ENCODE measurements at places on chromosomes 1 and 21. TPM values are rescaled to one million over a fixed set of nuclear protein-coding genes. Genes with fewer than 3 reads are reported as not detected.

RAB29 gene
- 3.6 TPM for total RNA-seq

CELA2B gene
- not detected for total RNA-seq

S100A3 gene
- 2.6 TPM for total RNA-seq

CD164L2 gene
- total RNA-seq: not detected

MAP1LC3C gene
- not detected for total RNA-seq

ESPN gene
- total RNA-seq: 5.2 TPM

COL6A2 gene
- not detected for total RNA-seq

SLC16A4 gene
- total RNA-seq: 5.6 TPM

LORICRIN gene
- total RNA-seq: not detected

CD53 gene
- not detected for total RNA-seq

SELL gene
- 2.0 TPM for total RNA-seq

- no peak for DNase-seq
Observed at GRCh38 chr1:27955076-27955475, 4.7 kb upstream of the XKR8 start.

DNA sequence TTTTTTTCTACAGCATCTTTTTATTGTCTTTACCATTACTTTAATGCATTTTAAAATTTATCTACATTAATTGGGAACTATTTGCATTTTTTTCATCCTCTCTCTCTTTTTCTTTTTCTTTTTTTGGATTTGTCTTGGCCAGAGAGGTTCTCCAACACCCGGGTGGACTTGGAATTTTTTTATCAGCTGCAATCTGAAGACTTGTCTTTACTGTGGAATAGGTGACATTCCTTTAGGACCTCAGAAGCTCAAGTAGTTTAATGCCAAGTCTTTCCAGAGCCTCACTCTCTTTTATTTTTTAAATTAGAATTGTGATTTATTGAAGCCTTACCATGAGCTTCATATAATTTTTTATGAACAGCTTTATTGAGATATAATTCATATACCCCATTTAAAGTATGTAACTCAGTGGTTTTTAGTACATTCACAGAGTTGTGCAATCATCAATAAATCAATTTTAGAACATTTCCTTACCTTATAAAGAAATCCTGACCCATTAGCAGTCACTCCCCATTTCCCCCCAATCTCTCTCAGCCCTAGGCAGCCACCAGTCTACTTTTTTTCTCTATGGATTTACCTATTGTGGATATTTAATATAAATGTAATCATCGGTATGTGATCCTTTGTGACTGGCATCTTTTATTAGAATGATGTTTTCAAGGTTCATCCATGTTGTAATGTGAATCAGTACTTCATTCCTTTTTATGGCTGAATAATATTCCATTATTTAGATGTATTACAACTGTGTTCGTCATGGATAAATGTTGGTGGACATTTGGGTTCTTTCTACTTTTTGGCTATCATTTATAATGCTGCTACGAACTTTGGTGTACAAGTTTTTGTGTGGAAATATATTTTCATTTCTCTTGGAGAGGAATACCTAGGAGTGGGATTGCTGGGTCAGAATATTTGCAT lies 6.2 kb downstream of the TUFT1 start:
- DNase-seq: no peak

GRCh38 chr1:240413732-240414131 lies 198.2 kb downstream of the GREM2 start:
- DNase-seq: no peak

DNA sequence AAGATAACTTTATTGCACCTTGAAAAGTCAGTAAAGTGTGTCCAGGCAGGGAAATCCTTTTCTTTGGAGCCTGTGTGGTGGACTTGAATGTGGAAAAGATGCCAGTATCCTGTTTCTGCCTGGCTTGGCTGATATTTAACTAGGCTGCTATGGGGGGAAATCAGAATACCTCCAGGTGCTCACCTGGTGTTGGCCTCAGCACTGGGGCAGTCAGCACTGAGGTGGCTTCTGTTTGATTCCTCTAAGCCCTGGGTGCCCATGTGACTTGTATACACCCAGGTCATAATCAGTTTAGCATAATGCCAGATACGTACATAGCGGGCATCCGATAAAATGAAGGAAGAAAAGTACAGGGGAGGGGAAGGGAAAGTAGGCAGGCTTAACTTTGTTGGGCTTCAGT lies 7.2 kb downstream of the PHGDH start:
- no peak for DNase-seq

DNA sequence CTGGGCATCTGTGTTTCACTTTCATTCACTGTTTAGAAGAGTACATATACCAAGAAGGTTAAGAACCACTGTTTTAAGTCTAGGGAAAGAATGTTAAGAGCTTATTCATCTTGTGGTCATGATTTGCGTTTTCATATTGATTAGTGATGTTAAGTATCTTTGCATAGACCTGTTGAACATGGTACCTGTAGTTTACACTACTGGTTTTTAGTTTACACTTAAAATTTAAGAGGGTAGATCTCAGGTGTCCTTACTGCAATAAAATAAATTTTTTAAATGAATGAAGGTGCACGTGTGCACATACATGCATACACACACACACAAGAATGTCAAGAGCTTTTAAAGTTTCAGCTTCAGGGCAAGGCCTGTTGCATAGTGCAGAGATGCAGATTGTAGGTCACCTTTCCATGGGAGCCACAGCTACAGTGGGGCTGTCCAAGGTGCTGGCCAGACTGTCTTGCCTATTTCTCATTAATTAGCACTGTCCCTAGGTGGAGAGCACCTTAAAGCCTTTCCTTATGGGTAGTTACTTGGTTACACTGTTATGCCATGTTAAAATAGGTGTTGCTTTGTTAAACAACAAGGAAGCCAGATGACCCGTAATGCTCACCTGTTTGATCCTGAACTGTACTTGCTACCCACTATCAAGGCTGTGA lies 543.0 kb upstream of the DAB1 start:
- peak; percentile 24 for DNase-seq

DNA sequence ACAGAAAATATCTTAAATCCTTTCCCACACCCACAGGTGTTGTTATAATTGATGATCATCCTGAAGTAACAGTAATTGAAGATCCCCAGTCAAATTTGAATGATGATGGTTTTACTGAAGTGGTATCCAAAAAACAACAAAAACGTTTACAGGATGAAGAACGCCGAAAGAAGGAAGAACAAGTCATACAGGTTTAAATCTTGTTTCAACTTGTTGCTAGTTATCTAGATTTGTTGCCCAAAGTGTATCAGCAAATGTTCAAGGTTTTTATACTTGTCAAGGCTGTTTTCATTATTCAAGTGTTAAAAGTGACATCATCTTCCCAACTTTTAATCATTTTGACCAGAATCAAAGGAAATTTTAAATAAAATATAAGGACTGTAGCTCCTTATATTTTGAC lies 64.7 kb downstream of the PRRC2C start:
- DNase-seq: no peak

DNA sequence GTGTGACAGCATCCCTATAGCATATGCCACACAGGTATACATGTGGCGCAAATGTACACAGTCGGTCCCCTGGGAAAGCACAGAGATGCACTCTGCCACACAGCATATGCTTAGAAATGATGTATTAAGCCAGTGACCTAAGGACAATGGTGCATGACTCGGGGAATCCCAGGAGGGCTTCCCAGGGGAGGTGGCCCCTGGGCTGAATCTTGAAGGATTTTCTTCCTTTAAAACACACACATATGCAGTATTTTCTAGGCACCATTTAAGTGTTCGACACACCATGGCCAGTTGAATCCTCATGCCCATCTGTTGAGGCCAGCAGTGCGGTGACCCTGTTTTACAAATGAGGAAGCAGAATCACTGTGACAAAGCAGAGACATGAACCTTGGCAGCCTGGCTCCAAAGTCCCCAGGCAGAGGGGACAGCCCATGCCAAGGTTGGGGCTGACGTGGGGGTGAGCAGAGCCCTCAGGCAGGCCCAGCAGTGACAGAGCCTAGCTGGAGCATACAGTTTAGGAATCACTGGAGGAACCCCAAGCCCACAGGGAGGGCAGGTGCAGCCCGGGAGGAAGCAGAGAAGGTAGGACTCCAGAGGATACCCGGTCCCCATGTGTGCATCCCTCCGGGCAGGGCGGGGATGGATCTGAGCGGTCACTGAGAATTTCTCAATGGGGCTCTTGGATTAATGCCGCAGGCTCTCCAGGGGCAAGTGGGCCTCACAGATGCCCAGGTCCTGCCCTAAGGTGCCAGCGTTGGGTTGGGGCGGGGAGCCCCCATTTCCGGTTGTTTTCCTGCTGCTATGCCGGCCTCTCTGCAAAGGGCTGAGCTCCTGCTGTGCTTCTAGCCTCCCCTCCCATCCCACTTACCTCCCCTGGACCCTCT lies 28.4 kb downstream of the WNT3A start:
- DNase-seq: no peak

- DNase-seq: no peak
Observed at GRCh38 chr21:27371975-27372331, 405.1 kb upstream of the ADAMTS5 start.

GRCh38 chr1:29395736-29396437 lies 159.6 kb downstream of the PTPRU start:
- no peak for DNase-seq

DNA sequence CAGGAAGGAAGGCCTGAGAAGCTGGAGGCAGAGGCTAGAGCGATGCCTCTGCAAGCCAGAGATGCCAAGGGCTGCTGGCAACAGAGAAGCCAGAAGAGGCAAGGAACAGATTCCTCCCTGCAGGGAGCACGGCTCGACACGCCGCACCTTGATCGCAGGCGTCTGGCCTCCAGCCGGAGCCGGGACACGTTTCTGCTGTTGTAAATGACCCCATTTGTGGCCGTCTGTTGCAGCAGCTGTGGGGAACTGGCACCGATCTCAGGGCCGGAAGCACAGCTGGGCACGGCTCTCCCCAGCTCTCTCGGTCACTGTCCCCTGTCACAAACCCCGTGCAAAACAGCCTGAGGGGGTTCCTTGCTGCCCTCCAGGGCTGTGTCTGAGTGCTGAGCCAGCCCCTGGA lies 59.6 kb downstream of the SIK1 start:
- DNase-seq: no peak

- DNase-seq: peak; percentile 9
Observed at GRCh38 chr21:39182016-39182415, 1.2 kb downstream of the PSMG1 start.

GRCh38 chr1:12028248-12028647 lies 8.9 kb downstream of the MIIP start:
- DNase-seq: no peak

DNA sequence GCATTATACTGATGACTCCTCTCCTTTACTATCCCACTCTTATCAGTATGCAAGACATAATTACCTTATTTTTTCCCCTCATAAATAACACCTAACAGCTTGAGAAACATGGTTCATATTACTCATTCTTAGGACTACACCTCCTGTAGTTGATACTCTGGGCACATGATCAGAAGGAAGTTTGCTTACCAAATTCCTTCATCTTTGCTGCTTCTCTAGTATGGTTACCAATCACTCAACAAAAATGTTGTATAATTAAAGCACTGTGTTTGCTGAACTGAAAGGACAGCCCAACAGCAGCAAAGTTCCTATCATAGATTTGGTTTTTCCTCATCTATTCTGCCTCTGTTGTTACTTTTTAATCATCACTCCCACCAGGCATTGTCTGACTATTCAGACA lies 586.3 kb downstream of the LRRIQ3 start:
- peak; percentile 14 for DNase-seq

DNA sequence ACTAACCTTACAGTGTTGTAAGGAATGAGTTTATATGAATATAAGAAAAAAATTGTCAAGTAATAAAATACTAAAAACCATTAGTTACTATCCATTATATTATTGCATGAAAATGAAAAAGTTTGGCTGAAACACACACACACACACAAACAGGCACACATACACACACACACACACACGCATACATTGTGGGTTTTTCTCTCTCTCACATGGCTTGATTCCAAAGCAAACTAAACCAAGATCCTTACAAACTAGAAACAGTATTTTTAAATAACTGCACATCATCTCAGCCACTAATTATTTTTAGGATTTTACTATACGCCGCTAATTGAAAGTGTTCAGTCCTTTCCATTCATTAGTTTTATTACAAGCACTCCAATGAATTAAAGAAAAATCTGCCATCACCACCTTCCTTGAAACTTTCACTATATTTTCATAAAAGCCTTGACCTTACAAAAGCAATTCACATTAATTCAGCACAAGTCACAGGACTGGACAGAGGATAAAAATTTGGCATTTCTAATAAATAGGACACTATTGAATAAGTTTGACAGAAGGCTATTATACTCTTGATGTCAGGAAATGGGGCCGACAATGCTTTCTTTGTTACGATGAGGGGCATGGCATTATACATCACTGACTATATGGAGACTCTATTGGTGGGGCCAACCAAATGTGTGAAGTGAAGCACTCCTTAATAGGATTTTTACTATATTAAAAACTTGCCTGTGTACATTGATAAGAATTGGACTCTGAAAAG lies 187.0 kb upstream of the ESRRG start:
- no peak for DNase-seq

GRCh38 chr1:48940962-48941732 lies 164.5 kb upstream of the BEND5 start:
- DNase-seq: no peak

- DNase-seq: peak; percentile 88
Observed at GRCh38 chr1:207963427-207964194, 52.7 kb upstream of the CD34 start.

Measured in HT-29 (cell line).